ENCODE measurements at places on chromosomes 3 and 15.

- DNase-seq: peak; percentile 64
Observed at GRCh38 chr15:40344631-40345120, 3.9 kb upstream of the CCDC9B start.

DNA sequence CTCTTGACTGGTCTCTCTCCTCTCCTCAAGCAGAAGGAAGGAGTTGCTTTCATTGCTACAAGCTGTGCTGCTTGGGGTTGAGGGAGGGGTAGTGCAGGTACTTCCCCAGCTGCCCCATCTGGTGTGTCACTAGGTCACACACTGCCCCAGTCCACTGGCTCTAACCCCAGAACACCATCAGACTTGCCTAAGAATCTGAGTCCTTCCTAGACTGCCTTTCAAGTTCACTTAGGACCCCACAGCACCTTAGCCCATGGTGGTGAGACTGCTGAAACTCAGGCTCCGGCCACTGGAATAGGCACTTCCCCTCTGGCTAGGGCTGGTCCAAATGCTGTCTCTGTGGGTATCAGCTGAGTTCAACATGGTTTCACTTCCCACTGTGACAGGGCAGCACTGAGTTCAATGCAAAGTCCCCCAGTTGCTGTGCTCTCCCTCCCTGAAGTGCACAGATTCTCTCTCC, 279.7 kb upstream of the GOLGA6L4 start:
- DNase-seq: no peak

DNA sequence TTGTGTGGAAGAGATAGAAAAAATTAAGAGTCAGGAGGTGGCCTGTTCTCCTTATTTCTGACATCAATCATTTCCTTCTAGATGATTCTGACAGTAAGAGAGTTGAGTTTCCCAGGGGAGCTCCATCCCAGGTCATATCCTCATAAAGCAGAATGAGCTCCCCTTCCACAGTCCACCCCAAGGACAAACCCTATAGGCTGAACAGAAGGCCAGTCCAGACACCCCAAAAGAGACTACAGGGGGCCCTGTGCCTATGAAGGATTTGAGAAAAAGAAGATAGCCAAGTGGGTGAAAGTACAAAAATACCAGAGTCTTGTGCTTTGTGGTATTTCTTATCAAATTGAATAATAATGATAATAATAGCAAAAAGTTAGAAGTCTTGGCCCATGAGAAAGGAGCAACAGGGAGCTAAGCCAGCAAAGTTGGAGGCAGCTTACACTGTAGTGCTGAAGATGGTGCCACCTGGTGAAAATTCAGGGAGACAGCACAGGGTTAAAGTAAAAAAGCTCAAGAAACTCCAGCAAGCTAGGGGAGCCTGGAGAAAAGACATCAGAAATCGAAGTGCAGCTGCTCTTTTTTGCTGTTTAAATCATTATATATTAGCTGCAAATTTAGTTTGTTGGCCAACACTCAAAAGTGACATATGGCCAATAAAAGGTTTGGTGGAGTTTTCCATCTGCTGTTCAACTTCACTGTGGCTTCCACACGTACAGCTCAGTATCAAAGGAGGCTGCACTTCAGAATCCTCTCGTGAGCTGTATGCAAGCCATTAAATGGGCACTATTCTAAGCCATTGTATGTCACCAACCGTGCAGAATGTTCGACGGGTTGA, 35.8 kb upstream of the SLC24A5 start:
- no peak for DNase-seq

- DNase-seq: no peak
Observed at GRCh38 chr3:136162322-136162721, 33.8 kb downstream of the MSL2 start.

DNA sequence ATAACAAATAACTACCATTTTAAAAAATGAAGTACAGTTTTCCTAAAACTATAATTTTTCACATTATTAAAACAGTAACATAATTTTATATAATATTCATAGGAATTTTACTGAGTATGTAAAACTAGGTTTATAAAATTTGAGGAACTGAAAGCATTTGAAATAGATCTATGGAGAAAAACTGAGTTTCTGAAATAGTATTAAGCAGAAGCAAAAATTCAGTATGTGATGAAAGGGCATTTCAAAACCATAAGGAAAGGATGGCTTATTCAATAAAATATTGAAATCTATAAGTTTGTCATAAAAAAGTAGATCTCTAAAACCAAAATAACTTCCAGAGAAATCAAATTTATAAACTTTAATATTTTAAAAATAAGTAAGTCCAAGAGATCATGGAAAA, 53.4 kb downstream of the GBE1 start:
- DNase-seq: no peak

DNA sequence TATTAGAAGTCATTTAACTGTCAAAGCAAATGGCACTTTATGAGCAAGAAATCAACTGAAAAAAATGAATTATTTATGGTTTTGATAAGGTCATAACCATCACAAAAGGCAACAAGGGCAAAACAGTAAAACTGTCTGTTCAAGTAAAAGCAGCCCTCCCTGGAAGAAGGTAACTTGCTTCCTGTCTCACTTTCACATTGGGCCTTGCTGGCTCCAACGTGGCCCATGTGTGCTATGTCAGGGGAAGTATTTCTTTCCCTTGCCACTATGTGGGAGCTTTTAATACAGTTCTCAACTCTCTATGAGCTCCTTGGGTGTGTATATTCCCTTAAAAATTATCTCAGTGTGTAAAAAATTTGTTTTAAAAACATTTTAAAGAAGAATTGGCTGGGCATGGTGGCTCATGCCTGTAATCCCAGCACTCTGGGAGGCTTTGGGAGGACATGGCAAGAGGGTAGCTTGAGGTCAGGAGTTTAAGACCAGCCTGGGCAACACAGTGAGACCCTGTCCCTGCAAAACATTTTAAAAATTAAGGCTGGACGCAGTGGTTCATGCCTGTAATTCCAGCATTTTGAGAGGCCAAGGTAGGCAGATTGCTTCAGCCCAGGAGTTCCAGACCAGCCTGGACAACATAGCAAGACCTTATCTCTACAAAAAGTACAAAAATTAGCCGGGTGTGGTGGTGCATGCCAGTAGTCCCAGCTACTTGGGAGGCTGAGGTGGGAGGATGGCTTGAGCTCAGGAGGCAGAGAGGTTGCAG, 45.2 kb upstream of the TJP1 start:
- DNase-seq: no peak

DNA sequence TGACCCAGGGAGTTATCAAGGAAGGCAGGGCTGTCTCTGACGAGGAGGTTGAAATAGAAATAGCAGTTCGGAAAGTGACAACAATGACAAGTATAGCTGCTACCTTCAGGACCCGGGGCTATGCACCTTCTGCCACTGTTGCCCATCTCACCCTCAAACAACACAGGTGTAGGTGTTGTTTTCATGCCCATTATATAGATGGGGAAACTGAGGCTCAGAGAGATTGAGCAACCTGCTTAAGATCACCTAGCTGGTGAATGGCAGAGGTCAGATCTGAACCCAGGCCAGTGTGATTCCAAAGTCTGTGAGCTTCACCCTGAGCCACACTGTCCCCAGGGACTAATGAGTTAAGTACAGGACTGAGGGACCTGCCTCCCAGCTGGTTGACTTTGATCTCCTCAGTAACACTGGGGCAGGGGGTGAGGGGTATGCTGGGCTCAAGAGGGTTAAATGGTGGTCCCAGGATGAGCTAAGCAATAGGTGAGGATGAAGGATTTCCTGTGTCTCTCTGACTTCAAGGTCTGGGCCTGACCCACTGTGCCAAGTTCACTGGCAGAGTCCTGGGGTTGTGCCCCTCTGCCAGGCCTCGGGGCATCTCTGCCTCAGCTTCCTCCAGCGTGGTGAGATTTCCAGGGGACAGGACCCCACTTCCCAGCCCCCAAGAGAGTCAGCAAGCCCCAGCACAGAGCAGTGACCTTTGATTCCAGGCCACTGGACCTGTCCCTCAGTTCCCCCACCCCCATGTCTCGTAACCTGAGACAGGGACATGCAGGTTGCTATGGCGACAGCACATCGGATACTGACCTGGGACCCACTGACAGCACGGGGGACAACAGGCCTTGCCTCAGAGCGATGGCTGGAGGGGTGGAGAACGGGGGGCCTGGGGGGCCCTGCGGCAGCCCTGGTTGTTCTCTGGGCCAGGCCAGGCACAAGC, 35.0 kb downstream of the ATP2B2 start:
- DNase-seq: no peak

DNA sequence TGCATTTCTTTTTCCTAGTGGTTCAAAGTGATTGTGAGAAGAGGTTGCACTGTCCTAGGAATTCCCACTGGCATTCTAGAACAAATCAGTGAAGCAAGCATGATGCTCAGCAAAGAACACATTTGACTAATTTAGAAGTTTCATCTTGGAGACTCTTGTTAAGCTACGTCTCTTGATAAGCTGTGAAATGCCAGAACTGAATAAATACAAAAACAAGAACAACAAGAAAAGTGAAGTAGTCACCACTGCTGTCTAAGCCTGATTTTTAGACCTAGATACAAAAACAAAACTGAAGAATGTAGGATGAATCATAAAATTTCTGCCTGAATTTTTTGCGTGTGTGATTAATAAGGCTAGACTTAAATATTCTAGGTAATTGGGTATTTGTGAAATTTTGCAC, 1162.4 kb downstream of the TUSC7 start:
- DNase-seq: no peak

DNA sequence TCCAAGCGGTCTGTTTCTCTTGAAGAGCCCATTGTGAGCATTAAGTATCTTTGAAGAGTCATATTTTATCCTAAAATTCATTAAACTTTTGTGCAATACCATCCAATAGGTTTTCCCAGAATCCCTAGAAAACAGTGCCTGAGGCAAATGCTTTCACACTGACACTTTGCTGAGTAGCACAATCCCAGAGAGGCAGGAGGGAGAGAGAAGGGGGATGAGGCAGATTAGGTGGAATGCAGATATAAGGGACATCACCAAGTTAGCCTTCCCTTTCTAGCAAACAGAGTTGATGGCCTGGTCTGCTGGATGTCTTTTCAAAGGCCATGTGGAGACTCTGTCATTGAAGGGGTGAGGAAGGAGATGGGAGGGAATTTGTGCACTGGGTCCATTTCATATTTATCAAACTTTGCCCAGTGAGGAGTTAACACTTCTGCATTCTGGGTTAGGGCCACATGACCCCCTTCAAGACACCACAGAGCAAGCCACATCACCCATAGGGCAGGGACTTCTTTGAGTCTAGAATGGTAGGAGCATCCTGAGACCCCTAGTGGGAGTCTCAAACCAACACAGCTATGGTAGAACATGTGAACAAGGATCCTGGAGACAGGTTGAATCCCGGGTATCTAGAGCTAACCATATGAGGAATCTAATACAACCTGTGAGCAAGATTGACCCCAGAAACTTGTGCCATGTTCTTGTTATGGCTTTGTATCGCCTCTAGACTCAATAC, 32.0 kb upstream of the SEMA6D start:
- DNase-seq: no peak

GRCh38 chr3:183764847-183765731, 60.3 kb downstream of the MAP6D1 start:
- no peak for DNase-seq

DNA sequence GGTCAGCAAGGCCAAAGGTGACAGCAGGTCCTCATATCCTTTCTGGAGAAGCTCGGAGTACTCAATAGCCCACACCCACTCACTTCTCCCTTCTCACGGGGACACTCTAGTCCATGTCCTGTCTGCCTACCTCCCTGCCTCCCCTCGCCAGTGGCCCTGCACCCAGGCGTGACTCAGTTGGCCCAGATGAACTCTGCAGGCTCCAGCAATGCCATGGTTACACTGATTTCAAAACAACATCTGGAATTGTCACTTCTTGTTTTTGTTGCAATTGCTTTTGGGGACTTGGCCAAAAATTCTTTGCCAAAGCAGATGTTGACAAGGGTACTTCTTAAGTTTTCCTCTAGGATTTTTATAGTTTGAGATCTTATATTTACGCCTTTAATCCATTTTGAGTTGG, 13.0 kb downstream of the IL16 start:
- no peak for DNase-seq

DNA sequence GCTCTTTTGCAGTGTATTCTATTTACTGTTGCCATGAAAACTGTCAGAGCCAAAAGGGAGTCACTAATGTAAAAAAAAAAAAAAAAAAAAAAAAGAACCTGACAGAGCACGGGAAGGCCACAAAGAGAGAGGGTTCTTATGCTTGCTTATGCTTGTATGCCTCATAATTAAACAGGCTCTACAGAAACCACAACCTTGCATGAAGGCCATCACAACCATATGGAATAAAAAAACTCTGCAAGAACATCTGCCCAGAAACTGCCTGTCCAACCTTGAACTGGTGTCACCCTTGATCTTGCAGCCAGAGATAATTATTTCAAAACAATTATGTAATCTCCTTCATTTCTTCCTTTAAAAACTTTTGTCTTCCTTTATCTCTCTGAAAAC, 50.1 kb downstream of the CFAP20DC start:
- no peak for DNase-seq

GRCh38 chr3:49724586-49724985, 835 bp upstream of the GMPPB start:
- no peak for DNase-seq

GRCh38 chr3:37756311-37756710, 105.4 kb upstream of the CTDSPL start:
- no peak for DNase-seq

DNA sequence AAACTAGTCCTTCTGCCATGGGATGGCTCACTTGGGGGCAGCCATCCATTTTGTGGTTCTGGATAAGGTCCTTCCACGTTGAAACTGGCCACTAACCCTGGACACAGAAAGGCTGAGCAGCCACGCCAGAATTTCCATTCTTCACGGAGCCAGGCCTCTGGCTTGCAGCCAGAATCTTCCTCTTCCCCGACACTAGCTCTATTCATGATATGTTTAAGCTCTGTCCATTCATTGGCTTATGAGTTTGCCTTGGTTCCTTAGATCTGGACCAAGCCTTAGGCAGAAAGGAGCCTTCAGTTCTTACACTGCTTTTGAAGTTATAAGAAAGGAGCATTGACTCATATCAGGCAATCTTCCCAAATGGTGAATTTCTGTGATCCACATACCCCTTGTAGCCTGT, 288.4 kb upstream of the GOLGA6L4 start:
- no peak for DNase-seq

- peak; percentile 65 for DNase-seq
Observed at GRCh38 chr3:187041362-187042307, 97.7 kb downstream of the RPL39L start.

- no peak for DNase-seq
Observed at GRCh38 chr15:52199271-52199670, 8.1 kb upstream of the GNB5 start.

GRCh38 chr3:2976212-2976611, 134.0 kb downstream of the IL5RA start:
- no peak for DNase-seq

- DNase-seq: no peak
Observed at GRCh38 chr3:68103811-68104210, 449.4 kb upstream of the SUCLG2 start.

- no peak for DNase-seq
Observed at GRCh38 chr15:66069751-66070150, 183.8 kb downstream of the MEGF11 start.

- no peak for DNase-seq
Observed at GRCh38 chr3:53747559-53747958, 98.7 kb downstream of the CHDH start.

- DNase-seq: no peak
Observed at GRCh38 chr3:104102386-104102785, 1264.3 kb upstream of the ALCAM start.

GRCh38 chr3:105235221-105235620, 131.5 kb upstream of the ALCAM start:
- DNase-seq: no peak

- no peak for DNase-seq
Observed at GRCh38 chr15:25805031-25805430, 58.1 kb downstream of the ATP10A start.

- no peak for DNase-seq
Observed at GRCh38 chr15:92831336-92831654, 68.8 kb upstream of the CHD2 start.

Measured in CD14-positive monocyte (primary cell).